ENCODE measurements at places on chromosomes 11 and 22.
A peak's percentile ranks its signal among the peaks of the same experiment; 100 is the strongest.

DNA sequence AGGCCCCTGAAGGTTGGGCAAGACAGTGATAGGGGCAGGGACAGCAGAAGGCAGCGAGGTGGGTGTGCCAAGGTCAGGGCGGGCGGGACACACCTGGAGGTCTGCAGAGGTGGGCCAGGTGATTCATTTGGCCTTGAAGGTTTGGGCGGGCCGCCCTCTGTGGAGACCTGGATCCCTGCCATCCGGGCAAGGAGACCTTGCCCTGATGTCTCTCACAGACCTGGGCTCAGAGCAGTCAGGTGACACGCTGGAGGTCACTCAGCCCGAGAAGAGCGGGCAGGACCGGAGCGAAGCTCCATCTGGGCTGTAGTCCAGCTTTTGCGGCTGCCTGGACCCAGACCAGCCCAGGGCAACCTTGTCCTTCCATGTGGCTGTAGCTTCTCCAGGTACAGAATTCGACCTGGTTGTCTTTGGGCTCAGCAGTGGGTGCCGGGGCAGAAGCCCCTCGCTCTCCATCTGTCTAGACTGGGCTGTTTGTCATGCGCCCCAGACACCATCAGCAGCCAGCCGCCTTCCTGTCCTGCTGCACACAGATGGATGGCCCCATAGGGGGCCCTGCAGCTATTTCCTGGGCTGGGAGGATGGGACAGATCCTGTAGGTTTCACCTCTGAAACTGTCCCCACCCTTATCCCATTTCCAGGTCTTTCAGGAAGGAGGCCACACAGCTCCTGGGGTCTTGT lies 3.1 kb downstream of the MRGPRG start:
- no peak for ATAC-seq

- no peak for ATAC-seq
These were observed 38.2 kb upstream of the PAK1 start for GRCh38 chr11:77512092-77512491.

DNA sequence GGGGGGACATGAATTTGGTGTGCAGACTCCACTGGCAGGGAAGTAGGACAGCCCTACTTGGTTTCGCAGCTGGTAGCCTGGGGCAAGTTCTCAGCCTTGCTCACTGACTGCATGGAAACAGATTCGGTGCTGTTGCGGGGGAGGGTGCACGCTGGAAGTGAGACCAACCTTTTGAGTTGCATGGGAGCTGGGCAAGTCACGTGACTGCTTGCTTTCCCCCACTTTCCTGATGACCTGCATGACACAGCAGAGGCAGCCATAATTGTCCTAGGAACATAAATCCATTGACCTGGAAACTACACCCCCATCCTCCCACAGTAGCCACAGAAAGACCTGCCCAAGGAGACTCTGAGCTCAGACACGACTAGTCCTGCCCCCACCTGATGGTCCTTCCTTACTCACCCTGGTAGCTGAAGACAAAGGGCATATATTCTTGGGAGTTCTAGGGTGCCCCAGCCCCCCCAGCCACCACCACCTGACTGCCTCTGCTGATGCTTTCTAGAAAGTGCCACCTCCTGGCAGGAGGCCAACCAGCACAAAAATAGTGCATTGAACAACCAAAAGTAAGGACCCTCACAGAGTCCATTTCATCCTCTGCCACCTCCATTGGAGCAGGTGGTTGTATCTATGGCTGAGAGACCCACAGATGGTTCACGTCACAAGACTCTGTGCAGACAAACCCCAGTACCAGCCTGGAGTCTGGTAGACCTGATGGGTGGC lies 4.1 kb upstream of the HBG2 start:
- ATAC-seq: no peak

DNA sequence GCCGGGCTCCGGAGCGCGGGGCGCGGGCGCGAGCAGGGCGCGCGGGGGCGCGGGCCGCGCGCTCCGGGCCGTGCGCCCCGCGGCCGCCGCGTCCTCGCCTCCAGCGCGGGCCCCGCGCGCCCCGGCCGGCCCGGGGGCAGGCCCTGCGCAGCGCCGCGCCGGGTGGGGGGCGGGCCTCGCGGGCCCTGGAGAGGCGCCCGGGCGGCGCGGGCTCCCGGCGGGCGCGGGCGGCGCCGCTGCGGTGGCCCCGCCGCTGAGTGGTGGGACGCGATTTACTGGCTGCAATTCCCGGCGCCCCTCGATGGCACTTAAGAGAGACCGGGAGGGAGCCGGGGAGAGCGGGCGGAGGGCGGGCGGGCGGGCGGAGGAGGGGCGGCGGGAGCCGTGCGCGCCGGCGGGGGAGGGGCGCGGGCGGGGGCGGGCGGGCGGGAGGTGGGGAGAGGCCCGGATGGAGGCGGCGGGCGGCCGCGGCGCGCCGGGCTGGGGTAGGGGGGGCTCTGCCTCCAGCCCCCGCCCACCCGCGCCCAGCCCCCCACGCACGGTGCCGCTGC lies 73.2 kb upstream of the TCF20 start:
- peak; percentile 78 for ATAC-seq

GRCh38 chr22:32567544-32567943 lies 92.9 kb downstream of the FBXO7 start:
- ATAC-seq: no peak

DNA sequence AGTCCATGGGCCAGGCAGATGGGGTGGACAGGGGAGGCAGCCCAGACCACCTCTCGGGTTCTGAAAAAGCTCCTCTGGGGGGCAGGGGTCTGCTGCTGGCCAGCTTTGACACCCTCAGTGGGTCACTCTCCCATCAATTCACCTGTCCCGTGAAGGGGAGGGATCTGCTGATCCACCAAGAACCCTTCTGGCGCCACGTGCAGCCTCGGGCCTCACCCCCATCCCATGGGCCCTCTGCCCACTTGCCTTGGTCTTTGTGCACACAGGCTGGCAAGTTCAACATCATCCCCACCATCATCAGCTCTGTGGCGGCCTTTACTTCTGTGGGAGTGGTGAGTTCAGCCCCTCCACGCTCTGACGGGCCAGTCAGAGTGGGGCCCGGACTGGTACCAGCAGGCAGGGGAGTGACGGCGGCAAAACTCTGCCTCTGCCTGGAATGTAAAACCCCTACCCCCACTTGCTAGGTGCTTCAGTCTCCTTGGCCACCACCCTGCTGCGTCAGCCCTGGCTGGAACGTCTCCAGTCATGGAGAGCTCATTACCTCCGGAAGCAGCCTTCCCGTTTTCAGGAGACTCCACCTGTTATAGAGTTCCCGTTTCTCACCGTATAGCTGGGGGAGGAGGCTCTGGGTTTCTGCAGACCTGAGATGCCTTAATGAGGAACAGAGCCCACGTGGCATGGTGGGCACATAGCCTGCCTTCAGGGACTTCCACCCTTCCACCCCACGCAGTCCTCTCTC lies 12.7 kb downstream of the PRG3 start:
- ATAC-seq: no peak

DNA sequence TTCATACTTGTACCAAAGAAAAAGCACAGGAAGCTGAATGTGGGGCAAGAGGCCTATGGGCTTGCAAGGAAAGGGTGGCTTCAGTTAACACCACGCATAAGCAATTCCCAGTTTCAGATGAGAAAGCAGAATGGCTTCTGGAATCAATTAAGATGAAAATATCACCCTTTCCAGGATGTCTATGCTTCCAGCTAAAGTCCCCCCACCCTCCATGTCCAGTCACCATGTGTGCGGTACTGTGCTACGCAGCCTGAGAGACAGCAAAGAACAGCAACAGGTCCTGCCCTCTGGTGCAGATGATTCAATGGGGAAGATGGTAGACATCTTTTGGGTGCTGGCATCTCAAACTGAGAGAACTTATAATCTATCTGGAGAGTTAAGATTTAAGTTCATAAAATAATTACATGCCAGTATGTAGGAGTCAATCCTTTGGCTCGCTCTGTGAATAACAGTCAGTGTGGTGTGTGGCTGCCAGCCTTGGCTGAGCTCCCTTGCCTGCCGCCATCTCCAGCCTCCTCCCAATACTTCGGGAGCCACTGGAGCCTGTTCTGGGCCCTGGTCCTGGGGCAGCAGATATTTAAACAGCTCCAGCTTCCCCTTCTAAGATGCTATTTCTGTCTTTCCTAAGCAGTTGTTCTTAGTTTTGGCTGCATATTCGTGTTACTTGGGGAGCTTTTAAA lies 44.5 kb downstream of the ME3 start:
- no peak for ATAC-seq

DNA sequence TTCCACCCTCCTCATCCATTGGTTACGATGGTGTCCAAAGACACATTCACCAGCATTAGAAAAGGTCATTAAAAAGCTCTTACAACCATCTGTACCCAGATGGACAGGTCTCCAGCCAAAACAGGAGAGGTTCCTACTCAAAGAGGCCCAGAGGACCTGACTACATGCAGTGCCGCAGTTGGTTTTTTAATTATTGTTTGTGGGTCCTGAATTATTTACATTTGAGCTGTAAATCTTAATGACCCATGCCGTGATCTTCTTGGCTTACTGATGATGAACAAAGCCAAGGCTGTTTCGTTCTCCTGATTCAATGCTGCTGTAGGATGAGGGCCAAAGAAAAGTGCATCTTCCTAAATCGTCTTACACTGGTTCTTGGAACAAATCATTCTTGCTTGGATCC lies 83.7 kb downstream of the CADM1 start:
- no peak for ATAC-seq

- no peak for ATAC-seq
These were observed 24.3 kb downstream of the SLC25A18 start for GRCh38 chr22:17587629-17588028.

- ATAC-seq: no peak
These were observed 9.0 kb downstream of the FGF19 start for GRCh38 chr11:69694781-69695180.

DNA sequence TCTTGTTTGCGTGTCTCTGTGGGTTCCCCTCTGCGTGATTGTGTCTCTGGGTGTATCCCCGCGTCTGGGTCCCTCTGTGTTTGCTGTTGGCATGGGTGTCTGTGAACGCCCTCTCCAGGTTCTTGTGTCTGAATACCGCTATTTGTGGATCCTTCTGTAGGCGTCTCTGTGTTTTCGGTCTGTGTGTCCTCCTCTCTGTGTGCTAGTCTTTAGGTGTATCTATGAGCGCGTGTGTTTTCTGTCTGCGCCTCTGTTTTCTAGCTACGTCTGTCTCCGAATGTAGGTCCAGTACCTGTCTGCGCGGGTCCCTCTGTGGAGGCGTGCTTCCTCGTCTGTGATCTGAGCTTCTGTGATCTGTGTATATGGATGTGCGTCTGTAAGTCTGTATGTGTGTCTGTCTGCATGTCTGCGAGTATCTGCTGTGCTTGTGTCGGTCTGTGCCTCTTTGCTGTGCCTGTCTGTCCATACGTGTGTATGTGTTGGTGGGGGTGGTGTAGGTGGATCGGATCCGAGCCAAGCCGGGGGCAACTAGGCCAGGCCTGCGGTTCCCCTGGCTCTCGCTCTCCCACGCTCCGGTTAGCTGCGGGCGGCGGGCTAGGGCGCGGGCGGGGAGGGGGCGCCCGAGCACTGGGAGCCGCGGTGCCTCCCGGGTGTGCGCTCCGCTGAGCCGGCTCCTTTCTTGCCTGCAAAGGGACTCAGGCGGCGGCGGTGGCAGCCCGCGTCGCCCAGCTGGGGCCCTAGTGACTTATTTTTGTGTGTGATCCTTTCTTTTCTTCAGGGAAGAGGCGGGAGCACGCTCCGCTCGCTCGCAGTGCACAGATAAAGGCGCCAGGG lies 105.3 kb upstream of the E2F8 start:
- ATAC-seq: no peak

GRCh38 chr22:46916886-46917770 lies 154.7 kb downstream of the TBC1D22A start:
- no peak for ATAC-seq

DNA sequence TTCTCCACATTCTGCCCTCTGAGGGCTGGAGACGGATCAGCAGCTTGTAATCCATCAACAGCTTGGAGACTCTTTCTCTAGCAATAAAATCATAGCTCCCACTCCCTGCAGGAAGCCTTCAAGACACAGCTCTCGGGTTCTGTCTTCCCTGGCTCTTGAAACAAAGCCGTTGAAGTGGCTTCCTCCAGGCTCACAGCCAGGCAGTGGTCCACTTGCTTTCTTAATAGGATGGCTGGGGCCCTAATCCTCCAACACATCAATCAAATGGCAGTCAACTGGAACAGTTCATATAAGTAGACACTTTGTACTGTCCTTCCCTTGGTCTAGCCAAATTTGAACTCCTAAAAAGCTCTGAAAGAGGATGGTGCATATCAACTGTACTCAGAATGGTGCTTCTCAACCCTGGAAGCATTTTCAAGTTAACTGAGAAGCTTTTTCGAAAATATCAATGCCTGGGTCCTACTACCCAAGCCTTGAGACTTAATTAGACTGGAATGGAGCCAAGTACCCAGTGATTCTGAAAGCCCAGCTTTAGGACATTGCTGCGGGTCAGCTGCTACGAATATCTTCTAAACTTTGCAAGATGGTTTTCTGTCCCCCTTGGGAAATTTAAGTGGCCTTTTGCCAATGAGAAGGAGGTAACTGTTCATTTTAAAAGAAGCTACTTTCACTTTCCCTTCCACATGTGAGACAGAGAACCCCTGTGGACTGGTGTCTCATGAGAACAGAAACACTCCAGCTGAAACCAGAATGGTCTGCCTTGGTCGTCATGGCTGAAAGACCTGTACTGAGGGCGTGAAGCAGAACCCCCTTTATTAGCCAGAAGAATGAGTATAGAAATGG lies 74.7 kb downstream of the SC5D start:
- ATAC-seq: peak; percentile 73

- peak; percentile 57 for ATAC-seq
These were observed 38.0 kb downstream of the PHF21B start for GRCh38 chr22:44971651-44972362.

DNA sequence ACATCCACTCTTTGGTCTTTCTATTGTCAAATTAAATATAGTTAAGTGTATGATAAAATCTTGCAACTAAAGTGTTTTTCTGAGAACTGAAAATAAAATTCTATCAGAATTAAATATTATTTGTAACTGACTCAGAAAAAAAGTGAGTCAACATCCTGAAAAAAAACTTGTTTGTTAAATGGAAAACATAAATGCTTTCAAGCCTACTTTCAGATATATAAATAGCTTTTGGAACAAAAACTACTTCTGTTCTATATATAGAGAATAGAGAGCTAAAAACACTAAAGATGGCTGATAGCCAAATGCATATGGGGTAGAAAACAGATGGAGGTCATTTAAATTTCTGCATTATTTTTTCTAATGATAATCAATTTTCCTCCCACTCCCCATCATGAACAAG lies 61.8 kb downstream of the PIK3C2A start:
- no peak for ATAC-seq

DNA sequence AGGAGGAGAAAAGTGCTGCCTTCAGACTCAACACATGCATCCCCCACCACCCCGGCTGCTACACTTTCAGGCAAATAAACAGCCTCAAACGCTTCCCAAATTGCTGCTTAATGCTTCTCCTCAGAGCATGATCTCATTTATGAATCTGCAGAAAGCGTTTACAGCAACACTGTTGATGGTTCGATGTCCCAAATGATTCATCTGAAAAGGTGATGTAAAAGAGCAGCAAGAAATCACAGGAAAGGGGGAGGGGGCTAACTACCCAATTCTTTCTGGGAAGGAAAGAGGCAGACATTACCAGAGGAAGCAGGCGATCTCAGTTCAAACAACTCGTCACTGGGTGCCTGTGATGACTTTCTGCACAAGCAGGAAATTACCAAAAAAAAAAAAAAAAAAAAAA lies 119.6 kb downstream of the TENM4 start:
- no peak for ATAC-seq

DNA sequence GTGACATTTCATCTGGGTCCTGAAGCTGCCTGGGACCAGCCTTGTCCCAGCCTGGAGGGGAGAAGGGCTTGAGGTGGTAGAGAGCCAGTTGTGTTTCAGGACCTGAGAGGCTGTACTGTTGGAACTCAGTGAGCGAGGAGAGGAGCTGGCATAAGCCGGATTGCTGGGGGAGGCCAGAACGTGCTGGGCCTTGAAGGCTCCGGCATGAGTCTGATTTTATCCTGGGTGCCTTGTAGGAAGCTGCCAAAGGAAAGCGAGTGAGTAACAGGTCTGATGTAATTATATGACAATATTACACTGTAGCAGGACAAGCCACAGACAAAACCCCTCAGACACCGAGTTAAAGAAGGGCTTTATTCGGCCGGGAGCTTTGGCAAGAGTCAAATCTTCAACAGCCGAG lies 17.2 kb downstream of the AP2A2 start:
- no peak for ATAC-seq

All from activated T-helper 17 cell treated with anti-CD3 and anti-CD28 coated beads, Interleukin-2, amount 50 U/mL, for 72 hours (primary cell).